ENCODE measurements at places on chromosomes 5 and 9.

- DNase-seq = no peak
Observed at GRCh38 chr5:135642488-135642870, 63.7 kb upstream of the CXCL14 start.

- no peak for DNase-seq
Observed at GRCh38 chr5:61811052-61811451, 479.0 kb downstream of the ZSWIM6 start.

DNA sequence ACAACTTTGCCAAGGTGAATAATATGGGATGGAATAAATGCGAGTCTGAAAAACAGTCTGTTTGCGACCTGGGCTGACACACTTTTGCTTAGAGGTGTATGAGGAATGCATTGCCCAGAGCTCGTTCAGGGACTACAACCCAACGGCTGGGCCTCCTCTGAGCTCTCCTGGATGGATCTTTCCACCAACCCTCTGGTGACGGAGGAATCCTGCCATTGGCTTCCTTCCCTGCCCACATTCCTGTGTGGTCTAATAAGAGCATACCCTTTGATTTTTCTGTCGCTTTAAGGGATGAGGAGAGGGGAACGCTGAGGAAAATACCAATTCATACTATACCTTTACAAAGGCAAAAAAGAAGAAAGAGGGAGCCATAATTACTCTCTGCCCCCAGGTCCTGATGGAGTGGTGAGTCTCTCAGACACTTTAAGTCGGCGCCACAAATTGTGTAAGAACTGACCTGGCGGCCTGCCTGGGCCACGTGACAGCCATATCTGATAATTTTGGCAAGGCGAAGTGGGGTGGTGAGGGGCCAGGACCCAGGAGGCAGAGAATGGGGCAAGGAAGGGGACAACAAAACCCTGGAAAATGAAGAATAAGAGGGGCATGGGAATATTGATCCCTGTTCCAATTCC, 265.2 kb upstream of the MSX2 start:
- no peak for DNase-seq

DNA sequence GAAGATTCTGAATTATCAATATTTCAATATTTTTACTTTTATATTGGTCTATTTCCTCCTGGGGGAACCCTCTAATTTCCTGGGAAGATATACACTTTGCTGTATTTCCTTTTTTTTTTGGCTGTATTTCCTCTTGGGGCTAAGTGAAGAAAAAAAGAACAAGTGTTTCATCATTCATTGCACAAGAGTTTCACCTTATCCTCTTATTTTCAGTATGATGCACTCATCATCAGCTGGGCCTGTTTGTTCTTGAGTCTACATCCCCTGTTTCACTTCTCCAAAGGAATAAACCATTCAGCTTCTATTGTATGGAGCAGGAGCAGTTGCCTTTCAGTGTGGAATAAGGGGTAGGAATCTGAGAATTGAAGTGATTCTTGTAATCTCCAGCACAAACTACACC, 210.8 kb downstream of the FAM170A start:
- DNase-seq = no peak

GRCh38 chr9:133163504-133164172, at the start of gene GBGT1:
Gene GBGT1, minus strand, starts transcription at chr9:133163914. Its CDS starts 1,502 bp downstream, at chr9:133162412.
- no peak for DNase-seq

GRCh38 chr5:83179966-83180365, 102.6 kb downstream of the XRCC4 start:
- no peak for DNase-seq

- no peak for DNase-seq
Observed at GRCh38 chr9:37100741-37101140, 19.6 kb upstream of the ZCCHC7 start.

GRCh38 chr9:120892748-120893610, 16.0 kb upstream of the PHF19 start:
- DNase-seq = no peak

DNA sequence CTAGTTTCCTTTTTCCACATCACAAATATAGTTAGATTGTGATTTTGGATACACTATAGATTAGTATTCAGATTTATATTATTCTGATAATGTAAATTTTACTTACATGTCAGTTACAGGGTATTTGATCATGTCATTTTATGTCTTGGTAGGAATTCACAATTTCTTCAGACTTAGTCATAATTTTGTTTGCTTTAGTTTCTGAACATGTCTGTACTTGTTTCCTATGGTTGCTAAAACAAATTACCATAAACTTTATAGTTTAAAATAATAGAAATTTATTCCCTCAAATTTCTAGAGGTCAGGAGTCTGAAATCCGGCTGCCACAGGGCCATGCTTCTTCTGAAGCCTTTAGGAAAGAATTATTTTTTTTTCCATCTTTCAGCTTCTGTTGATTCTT, 1817.2 kb upstream of the CDH9 start:
- no peak for DNase-seq

- DNase-seq = no peak
Observed at GRCh38 chr9:22138956-22139660, 130.0 kb upstream of the CDKN2B start.

DNA sequence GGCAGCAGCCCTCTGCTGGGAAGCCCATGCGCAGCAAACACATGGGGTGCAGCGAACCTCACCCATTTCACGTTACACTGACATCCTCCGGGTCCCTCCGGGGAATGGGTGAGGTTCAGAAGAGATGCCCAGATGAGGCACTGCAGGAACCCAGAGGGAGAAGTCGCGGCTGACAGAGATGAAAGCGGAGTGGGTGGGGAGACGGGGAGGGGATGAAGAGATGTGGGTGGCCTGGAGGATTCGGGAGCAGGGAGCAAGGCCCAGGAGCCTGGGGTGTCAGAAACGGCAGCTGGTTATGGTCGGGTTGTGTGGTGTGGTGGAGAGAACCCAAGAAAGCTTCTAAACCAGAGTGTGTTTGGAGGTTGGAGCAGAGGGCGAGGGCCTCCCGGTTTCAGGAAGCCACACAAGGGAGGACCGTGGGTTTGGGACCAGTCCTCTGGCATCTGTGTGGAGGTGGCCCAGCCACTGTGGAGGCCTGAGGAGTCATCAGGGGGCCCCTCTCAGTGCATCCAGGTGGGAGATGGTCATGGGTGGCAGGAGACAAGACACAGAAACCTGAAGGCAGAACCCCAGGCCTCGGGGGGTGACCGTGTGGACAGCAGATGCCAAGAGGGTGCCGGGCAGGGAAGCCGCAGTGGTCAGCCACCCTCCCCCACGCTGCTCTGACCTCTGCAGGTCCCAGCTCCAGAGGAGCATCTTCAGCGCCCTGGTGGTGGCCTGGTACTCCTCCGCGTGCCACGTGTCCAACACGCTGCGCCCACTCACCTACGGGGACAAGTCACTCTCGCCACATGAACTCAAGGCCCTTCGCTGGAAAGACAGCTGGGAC, 8.6 kb downstream of the UCK1 start:
- DNase-seq = no peak

DNA sequence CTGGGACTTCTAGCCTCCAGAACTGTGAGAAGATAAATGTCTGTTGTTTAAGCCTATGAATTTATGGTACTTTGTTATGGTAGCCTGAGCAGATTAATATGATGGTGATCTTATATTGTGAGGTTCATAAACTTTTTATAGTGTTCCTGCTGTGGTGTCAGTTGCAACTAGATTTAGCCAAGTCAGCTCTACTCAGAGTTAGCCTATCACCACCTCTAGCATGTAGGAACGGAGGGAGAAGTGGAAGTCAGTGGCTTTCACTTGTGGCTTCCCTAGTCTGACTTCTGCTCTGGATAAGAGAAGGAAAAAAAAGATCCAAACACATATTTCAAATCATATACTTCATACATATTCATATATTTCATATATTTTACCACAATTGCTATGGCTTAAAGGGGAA, 6.6 kb downstream of the POC5 start:
- no peak for DNase-seq

DNA sequence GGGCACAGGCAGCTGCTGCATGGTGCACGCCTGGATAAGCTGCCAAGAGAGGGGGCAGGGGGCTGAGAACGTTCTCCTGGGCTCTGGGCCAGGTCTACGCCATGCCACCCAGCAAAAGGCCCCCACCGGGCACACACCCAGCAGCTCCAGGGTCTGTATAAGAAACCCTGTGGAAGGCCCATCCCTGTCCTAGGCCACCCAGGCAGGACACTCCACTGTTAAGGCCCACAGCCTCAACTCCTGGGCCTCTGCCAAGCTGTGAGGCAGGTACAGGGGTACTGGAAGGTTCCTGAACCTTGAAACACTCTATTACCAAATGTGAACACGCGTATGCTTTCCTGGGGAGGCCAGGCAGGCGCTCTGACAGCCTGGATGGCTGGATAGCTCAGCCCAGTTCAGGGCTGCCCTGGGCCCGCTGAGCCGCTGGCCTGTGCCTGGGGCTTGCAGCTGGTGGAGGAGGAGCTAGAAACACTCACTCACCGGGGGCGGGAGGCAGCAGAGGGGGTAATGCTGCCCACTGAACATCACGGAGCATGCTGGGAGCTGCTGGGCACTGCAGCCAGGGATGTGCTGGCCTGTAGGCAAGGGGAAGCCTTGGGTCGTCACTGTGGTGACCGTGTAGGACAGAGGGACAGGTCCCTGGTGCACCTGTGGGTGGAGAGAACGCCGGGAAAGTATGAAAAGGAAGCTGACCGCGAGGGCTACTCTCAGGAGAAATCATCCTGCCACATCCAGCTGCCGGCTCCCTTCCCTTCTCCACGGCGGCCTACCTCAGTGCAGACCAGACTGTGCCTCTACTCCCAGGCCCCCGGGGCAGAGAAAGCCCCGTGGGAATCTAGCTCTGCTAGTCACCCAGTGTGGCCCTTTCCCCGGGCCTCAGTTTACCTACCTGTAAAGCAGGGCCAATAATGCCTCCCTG, 6.0 kb downstream of the RNF44 start:
- DNase-seq = no peak

DNA sequence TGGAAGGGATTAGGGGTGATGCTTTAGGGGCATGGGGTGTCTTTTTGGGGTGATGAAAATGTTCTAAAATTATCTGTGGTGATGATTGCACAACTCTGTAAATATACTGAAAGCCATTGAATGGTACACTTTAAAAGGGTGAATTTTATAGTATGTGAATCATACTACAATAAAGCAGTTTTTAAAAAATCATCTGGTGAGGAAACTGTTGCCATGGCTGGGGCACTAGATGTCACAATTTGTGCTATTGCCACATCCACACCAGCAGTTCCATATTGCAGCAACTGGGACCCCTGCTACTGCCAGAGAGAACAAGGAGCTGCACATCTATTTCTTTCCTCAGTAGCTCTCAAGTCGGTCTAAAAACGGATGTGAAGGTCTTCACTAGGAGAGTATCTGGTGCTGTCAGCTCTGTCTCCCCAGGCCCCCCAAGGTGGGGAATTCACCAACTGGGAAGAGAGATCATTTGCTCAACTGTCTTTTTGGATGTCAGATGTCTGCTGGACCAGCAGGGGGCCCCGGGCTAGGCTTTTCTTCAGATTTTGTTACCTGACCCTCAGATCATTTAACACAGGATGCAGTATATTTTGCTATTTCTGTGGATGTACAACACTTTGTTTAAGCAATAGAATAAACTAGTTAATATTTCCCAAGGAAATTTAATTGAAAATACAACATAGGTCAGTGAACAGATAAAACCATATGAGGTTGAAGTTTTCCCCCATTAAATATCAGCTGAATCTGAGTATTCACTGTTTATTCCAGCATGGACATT, 13.2 kb downstream of the CMYA5 start:
- peak; percentile 27 for DNase-seq

- DNase-seq = no peak
Observed at GRCh38 chr5:84131372-84131771, 253.3 kb downstream of the EDIL3 start.

GRCh38 chr9:107862323-107862722, 372.8 kb upstream of the KLF4 start:
- no peak for DNase-seq

DNA sequence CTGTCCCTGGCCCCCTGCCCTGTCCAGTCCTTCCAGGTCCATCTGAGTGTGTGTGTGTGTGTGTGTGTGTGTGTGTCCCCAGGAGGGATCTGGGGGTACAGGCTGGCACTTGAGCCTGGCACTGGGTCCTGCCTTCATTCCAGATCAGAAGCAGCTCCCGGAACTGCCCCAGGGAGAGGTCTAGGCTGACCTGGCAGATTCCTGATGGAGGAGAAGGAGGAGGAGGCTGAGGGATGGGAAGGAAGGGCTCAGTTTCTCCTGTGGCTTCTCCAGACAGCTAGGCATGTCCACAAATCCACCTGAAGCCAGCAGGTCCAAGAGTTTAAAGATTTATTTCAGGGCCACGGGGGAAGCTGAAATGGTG, 328 bp downstream of the NDST1 start:
- no peak for DNase-seq

All from HEK293T (cell line).